ENCODE measurements at places on chromosomes 3 and 15.

- no peak for DNase-seq
Observed at GRCh38 chr15:77063249-77063648, 7.7 kb downstream of the TSPAN3 start.

DNA sequence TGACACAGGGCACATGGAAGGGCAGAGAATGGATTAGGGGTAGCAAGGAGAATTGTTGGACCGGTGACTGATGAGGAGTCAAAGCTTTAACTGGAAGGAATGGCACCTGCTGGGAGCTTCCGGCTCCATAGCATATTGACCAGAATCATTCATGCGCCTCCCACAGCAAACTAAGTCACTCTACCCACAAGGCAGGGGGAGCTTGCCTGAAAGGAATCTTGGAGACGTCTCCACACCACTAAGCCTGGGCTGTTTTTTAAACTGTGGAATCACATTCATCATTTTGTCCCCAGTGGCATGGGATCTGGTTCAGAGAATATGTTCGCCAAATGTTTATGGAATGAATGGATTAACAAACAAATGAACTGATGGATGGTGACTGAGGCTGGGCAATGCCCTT is 57.0 kb upstream of the ITGA11 start:
- no peak for DNase-seq

DNA sequence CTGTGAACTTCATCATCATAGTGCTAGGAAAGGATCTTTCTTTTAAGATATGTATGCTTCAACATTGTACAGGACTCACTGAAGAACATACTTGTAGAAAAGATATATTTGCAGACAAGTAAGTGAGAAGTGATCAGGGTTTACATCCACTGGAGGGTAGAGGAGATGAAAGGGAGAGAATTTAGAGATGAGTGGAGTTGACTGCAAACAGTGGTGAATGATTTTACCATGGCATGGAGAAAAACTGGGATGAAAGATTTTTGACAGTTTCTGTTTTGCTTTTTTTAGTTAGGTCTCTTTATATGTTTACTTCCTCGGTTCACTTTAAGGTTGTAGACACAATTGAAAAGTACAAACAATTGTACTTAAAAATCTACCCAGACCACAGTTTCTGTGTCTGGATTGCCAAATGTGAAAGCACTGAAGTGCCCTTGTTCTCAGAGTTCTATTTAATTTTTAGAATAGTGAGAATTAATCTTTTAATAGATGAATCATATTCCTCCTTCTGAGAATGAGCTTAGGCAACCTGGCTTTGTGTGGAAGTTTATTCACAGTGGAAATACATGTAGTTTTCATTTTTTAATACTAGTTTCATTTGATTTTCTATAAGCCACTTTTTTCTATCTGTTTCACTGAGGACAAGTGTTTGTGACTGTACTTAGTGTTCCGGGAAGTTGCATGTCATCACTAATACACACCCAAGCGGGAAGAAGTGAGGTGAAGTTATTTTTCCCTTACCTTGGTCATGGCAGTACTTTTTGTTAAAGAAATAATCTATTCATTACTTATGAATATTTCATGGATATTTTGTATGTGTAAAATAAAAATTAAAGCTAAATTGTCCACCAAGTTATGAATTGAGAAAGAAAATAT is 1.8 kb upstream of the GPR171 start:
- DNase-seq = no peak

GRCh38 chr3:13046569-13047274 is 26.5 kb downstream of the IQSEC1 start:
- DNase-seq = no peak

DNA sequence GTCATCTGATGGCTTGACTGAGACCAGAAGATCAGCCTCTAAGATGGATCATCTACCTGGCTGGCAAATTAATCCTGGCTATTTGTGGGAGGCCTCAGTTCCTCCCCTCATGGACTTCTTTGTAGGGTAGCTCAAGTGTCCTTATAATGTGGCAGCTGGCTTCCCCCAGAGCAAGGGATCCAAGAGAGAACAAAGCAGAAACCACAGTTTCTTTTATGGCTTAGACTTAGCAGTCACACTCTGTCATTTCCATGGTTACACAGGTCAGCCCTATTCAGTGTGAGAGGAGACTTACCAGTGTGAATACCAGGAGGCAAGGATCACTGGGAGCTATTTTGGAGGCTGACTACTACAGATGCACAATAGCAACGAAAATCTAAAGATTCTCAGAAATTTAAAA is 15.3 kb upstream of the ARL14 start:
- no peak for DNase-seq

DNA sequence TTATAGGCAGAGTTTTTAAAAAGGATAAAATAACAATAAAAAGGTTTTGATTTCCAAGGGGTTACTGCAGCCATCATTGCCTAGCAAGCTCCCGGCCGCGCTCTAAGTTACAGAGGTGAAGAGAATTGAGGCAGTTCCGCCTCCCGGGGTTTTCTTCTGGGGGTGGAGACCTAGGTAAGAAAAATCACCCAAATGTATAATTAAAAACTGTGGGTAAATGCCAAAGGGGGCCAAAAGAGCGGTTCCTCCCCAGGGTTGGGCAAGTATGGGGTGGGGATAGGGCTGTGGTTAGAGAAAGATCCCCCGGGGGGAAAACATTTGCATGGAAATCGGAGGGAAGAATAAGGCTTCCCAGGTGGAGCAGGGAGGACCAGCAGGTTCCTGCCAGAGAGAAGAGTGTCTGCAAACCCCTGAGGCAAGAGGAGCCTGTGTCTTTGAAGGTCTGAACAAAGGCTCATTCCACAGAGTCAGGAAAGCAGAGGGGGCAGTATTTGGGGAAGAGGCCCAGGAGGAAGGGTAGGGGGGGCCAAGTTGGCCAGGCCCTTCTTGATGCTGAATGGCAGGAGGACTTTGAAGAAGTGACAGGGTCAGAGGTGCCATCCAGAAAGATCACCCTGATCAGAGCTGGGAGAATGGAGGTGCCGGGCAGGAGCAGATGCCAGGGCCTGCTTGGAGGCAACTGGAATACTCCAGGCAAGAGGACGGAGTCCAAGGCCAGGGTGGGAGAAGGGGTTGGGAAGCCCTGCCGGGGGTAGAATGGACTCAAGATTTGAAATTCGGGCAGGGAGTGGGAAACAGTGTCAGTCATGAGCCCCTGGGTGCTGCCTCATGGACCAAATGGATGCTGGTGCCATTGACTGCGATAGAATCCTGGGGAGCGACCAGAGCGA is 152.9 kb upstream of the RGMA start:
- DNase-seq = no peak

DNA sequence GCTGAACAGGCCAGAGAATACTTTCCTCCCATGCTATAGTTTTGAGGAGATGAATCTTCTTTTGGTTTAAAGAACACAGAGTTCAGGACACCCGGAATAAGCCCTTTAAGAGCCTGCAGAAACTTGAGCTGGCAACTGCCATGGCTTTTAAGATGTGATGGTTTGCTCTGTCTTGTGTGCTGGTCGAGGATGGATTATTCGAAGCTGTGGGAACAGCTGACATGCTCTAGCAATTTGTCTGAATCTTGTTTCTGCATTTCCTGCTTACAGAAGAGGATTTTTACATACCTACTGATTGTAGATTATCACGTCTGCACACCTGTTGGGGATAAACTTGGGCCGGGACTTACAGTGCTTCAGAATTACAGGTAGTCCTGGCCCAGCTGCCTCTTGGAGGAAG is 396.9 kb downstream of the LRTM1 start:
- DNase-seq = no peak

- DNase-seq = no peak
Observed at GRCh38 chr3:143637133-143637532, 211.1 kb downstream of the SLC9A9 start.

GRCh38 chr15:75732809-75733451 is 20.3 kb upstream of the CSPG4 start:
- peak; percentile 37 for DNase-seq

DNA sequence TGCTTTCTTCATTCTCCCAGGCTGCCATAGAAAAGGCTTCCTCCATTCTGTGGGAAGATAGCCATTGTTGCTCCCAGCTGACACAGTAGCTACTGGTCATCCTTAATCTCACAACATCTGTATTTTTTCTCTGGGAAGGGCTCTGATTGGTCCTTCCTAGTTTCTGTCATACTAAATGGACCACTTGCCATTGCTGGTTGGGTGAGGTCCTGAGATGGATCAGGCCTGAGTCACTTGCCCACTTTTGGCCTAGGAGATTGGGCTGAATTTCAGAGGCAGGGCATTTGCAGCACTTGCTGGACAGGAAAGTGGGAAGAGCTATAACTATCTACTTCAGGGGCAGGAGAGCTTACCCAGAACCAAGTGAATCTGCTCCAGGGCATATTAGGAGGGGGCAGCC is 106.5 kb upstream of the PROK2 start:
- no peak for DNase-seq

GRCh38 chr15:31091481-31091880 is 10.0 kb downstream of the TRPM1 start:
- DNase-seq = no peak

GRCh38 chr3:66326340-66326739 is 105.5 kb downstream of the SLC25A26 start:
- no peak for DNase-seq

GRCh38 chr15:89039142-89039541 is 49.1 kb upstream of the ABHD2 start:
- DNase-seq = no peak

GRCh38 chr15:67022587-67023105 is 42.8 kb upstream of the SMAD3 start:
- no peak for DNase-seq

DNA sequence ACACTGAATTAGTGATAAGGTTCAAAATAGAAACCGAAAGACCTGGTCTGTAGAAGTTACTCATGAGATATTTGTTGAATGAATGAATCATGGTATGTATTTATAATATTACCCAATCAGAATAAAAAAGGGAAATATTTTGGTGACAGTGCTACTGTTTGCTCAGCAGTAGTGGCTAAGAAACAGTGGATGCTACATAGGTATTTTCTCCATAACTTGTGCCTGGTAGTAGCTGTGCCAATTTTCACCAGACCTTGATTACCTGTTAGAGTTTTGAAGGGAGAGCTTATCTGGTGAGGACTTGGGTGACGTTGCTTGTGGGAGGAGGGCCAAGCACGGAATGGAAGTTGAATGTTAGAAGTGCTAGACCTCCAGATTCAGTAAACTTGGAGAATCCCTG is 14.3 kb downstream of the LIMD1 start:
- no peak for DNase-seq

DNA sequence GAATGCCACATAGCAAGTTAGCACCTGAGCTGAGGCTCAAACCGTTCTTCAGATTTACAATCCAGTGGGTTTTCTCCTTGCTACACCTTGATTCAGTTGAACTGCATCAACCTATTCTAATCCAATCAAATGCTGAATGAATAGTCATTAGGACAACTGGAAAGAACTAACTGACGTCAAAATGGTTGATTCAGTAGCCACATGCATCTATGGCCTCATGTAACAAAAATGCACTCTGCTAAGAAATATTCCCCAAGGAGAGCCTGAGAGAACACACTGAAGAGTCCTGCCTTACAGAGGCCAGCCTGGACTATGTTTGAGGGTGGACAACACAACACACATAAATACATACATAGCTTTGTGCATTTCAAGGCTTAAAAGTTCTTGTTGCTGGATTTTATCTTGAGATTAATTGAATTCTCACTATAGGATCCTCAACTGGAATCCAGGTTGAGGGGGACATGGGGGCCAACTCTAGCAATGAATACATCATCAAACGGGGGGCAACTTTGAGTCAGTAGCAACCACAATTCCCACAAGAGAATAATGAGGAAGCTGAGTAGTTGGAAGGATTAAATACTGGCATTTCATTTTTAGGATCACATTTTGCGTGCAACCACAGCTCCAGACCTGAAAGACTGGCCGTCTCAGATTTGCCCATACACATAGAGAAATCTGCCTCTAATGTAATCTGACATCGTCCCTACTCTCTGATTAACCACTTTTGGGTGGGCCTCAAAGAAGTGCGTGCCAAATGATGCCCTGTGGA is 280.2 kb upstream of the ICE2 start:
- DNase-seq = no peak

GRCh38 chr15:64985366-64986033 is 4.2 kb downstream of the SPG21 start:
- no peak for DNase-seq

DNA sequence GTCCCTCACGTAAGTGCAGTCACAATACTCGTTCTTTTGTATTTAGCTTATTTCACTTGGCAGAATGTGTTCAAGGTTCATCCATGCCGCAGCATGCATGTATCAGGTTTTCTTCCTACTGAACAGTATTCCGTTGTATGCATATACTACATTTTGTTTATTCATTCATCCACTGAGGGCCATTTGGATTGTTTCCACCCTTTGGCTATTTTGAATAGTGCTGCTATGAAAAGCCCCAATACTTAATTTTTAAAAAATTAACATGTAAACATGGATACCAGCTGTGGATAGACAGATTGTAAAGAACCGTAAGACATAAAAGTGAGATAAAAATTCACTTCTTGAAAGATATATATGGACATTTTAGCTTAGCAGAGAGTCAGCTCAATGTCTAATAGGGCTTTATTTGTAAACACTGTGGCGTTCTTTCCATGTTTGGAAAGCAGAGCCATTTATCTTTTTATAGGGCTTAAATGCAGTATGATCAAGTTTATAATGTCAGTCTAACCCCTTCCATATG is 115.9 kb downstream of the VPS8 start:
- no peak for DNase-seq

GRCh38 chr3:157861076-157861765 is 245.0 kb downstream of the SHOX2 start:
- DNase-seq = no peak

DNA sequence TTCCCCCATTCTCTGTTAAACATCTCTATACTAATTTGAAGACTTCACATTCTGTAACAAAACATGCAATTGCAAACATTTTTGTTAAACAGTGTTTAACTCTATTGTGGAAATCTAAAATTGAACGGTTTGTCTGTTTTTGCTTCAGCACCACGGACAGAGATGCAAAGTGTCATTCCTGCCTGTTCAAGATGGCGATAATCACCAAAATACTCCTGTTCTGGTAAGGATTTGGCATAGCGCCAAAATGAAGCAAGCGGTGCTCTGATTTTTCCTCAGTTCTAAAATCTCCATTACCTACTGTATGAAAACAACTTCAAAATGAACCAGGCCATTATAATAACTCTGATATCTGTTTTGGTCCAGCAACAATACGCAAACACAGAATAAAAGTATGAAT is 129.7 kb upstream of the TUSC7 start:
- no peak for DNase-seq

GRCh38 chr15:77489647-77490046 is 69.0 kb downstream of the HMG20A start:
- no peak for DNase-seq

- DNase-seq = no peak
Observed at GRCh38 chr3:78183906-78184599, 1144.2 kb downstream of the ROBO2 start.
